ENCODE measurements at places on chromosomes 3 and 15.

GRCh38 chr3:53862241-53862640, 15.9 kb downstream of the IL17RB start:
- DNase-seq = no peak

- peak; percentile 82 for DNase-seq
Observed at GRCh38 chr3:38138349-38139190, at the start of gene MYD88. TSS of gene MYD88 (plus strand) at chr3:38138661. CDS start at chr3:38138701, 40 bp downstream.

DNA sequence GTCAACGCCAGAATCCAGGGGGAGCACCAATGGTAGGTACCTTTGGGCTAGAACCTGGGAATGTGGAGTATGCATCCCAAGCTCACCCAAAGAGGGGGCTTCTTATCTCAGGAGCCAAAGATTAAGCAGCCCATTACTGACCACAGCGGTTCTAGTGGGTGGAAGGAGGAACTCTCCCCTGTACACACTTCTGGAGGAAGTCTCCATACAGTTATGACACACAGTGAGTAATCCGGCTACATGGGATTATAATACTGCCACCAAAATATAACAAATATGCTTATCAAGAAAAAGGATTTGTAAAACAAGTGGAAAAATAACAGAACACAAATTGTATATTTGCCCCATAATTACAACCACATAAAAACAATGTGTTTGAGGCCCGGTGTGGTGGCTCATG, 8.4 kb downstream of the MYO1E start:
- no peak for DNase-seq

GRCh38 chr15:53962646-53963561, 15.3 kb upstream of the UNC13C start:
- no peak for DNase-seq

GRCh38 chr15:34049112-34049511, 10.1 kb upstream of the AVEN start:
- DNase-seq = no peak

DNA sequence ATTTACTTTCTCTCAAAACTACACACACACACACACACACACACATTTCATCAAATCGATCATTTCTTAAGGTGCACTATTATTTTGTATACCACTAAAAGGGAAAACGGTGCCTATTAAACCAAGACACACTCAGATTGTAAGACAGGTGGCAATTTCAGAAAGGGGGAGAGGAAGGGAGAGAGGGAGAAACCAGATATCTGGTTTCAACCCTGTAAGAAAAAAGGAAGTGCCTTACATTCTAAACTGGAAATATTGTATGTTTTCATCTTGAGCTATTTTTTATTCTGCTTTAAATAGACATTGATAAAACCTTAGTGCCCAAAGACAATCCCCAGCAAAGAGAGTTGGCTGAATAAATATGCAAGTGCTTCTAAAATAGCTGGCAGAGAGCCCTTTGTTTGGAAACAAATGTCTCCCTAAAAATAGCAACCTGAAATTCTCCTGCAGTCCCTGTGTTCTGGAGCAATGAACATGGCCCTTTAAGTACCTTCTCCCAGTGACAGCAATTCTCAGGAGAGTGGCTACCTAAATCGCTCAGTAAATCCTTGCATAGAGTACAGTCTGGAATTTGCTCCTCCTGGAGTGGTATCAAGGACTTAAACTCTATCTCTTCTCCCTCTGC, 85.7 kb downstream of the RARB start:
- DNase-seq = no peak

- DNase-seq = no peak
Observed at GRCh38 chr3:128235207-128235926, 82.1 kb downstream of the EEFSEC start.

DNA sequence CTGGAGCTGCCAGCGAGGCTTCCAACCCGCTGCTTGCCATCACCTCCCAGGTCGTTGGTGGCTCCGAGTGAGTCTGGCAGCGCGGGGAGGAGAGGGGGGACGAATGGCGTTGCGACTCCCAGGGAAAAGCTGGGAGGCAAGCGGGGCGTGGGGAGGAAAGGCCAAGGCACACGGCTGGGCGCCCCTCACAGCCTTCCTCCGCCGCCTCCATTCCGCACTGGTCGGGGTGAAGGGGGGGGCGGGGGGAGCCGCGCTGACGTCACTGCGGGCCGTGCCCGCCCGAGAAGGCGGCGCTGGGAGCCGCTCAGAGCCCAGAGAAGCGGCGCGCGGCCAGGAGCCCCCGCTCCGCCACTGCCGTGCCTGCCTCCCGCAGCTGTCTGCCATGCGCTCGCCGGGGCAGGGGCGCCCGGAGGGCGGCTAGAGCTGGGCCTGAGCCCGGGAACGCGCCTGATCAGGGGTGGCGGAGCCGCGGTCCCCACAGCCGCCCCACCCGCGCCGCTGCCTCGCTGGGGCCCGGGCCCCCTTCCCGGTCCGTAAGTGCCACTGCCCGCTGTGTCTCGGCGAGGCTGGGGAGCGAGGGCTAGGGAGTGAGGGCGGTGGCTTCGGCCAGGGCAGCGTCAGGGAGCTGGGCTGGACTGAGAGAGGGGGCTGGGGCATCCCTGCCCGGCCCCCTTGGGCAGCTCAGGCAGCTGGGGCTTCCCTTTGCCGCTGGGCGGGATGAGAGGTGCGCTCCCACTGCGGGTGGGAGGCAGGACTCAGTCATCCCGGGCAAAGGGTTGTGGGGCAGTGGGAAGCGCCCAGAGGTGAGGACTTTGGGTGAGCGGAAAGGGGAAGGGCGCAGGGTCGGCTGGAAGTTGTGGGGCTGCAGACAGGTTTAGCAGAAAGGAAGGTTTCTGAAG, 27.8 kb upstream of the POLG start:
- no peak for DNase-seq

DNA sequence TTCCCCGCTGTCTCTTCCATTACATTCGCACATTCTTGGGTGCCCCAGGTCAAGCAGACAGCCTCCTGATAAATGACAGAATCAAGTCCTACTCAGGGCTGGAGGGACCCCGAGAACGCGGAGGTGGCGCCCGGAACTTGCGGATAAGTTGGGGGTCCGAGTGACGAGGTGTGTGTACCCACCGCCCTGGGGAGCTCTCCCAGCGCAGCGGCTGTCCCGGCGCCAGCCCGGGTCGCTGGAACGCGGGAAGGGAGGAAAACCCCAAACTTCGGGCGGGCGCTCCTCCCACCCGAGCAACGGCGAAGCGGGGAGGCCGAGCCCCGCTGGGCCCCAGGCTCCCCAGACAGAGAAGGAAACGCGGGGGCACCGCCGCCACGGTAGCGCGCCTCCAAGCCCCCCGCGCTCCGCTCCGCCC, 550 bp downstream of the CLN6 start:
- DNase-seq = no peak

DNA sequence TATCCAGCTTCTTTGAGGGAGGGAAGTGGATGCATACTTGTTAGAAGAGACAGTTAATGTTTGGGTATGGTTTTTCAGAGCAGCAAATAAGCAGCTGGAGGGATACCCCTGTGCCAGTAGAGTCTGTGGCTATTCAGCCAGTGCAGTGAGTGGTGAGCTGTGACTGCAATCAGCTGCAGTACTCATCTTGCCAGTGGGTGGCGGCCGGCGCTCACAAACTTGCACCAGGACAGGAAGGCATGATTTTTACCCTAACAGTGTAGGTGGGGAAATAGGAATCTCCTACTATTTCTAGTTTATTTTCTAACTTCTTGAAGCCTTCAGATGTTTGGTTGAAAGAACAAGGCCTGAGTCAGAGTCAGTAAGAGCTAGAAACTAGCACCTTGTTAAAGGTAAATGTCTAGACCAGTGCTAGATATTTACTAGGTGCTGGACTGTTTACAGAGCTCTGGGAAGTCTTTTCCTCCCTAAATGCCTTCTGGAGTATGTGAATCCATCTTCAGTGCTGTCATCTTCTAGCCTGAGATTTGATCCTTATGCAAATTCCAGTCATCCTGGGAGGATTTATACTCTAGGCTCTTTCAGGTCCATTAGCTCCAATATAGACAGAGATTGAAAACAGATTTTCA, 23.6 kb downstream of the TIMP4 start:
- peak; percentile 50 for DNase-seq
